ENCODE measurements at places on chromosomes 3 and 15. TPM values are rescaled to one million over a fixed set of nuclear protein-coding genes. Genes with fewer than 3 reads are reported as not detected.

DNA sequence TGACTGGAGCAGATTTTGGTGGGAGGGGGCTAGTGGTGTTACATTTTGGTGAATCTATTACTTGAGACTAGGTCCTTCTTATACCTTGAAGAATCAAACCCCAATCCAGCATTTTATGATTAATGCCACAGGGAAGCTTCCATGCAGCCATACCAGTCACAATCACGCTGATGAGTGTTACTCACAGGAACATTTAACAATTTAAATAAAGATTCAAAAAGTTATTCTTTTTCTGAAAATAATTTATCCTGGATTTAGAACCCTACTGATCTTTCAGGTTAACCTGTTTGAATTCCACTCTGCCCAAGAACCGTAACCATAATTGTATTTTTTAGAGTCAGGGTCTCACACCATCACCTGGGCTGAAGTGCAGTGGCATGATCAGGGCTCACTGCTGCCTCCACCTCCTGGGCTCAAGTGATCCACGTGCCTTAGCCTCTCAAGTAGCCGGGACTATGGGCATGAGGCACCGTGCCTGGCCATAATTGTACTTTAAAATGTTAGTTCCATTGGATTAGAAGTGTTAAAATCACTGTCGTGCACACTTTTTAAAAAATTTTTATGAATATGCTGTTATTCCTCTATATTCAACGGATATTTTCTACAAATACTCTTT lies 929 bp upstream of the MTMR10 start:
- no peaks in the 10 kb centered on the region for H3K36me3 ChIP-seq
- H3K27ac ChIP-seq = peak overlapping the region; percentile 76
- peak overlapping the region; percentile 76 for H3K4me3 ChIP-seq
- H3K27me3 ChIP-seq = no peaks in the 10 kb centered on the region

GRCh38 chr15:92870010-92870591 lies 30.0 kb upstream of the CHD2 start:
- no peak for DNase-seq
- H3K4me1 ChIP-seq = no peaks in the 10 kb centered on the region
- no peak overlapping the region for H3K27ac ChIP-seq
- H3K36me3 ChIP-seq = no peaks in the 10 kb centered on the region

MCTP2 gene
- 2.0 TPM for polyA plus RNA-seq

- H3K27ac ChIP-seq = no peak overlapping the region
- H3K36me3 ChIP-seq = no peaks in the 10 kb centered on the region
- no peaks in the 10 kb centered on the region for H3K27me3 ChIP-seq
- no peaks in the 10 kb centered on the region for H3K4me1 ChIP-seq
- no peak for DNase-seq
Observed at GRCh38 chr3:31004025-31004678, 109.7 kb upstream of the GADL1 start.

DNA sequence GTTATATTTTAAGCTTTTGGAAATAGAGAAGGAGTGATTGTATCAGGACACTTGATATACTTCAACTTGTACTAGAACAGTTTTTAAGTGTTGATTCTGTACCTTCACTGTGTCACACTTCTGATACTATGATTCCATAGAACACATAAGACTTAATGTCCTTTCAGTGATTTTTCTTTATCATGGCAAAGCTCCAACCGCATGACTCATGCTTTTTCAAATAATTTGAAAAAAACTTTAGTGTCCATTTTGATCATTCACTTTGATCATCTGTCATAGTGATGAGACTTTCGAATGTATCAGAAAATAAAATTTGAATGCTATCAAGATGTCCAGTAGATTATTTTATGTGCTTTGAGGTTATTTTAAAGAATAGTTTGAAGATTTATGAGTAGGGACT lies 32.0 kb downstream of the AP4E1 start:
- H3K4me3 ChIP-seq = no peak overlapping the region
- peaks cover 18% of the 10 kb centered on the region for H3K36me3 ChIP-seq
- H3K4me1 ChIP-seq = no peaks in the 10 kb centered on the region
- H3K27me3 ChIP-seq = no peaks in the 10 kb centered on the region
- DNase-seq = no peak
- no peak overlapping the region for H3K27ac ChIP-seq

SPATA12 gene
- not detected for polyA plus RNA-seq

GRCh38 chr3:9500108-9501050 lies 53.2 kb downstream of the LHFPL4 start:
- peaks cover 13% of the 10 kb centered on the region for H3K4me1 ChIP-seq
- no peak overlapping the region for H3K4me3 ChIP-seq
- peaks cover 17% of the 10 kb centered on the region for H3K27me3 ChIP-seq
- no peak overlapping the region for H3K27ac ChIP-seq

- H3K4me1 ChIP-seq = no peaks in the 10 kb centered on the region
- no peak overlapping the region for H3K4me3 ChIP-seq
- peak; percentile 38 for DNase-seq
- no peaks in the 10 kb centered on the region for H3K27me3 ChIP-seq
Observed at GRCh38 chr3:138180375-138181029, 5.8 kb upstream of the DBR1 start.

GRCh38 chr15:41780727-41781126 lies 6.4 kb downstream of the MAPKBP1 start:
- no peak for DNase-seq
- H3K36me3 ChIP-seq = no peaks in the 10 kb centered on the region
- H3K4me3 ChIP-seq = no peak overlapping the region
- H3K27me3 ChIP-seq = no peaks in the 10 kb centered on the region
- H3K27ac ChIP-seq = no peak overlapping the region
- H3K4me1 ChIP-seq = peaks cover 31% of the 10 kb centered on the region

CD96 gene
- polyA plus RNA-seq = 199 TPM

- no peaks in the 10 kb centered on the region for H3K27me3 ChIP-seq
- H3K4me1 ChIP-seq = no peaks in the 10 kb centered on the region
- no peaks in the 10 kb centered on the region for H3K36me3 ChIP-seq
- DNase-seq = no peak
Observed at GRCh38 chr3:87121856-87122255, 105.3 kb upstream of the CHMP2B start.

GRCh38 chr3:45579251-45579650 lies 15.3 kb upstream of the LIMD1 start:
- no peaks in the 10 kb centered on the region for H3K36me3 ChIP-seq
- no peak overlapping the region for H3K4me3 ChIP-seq
- no peaks in the 10 kb centered on the region for H3K27me3 ChIP-seq
- no peak for DNase-seq
- H3K27ac ChIP-seq = no peak overlapping the region

ALPK3 gene
- not detected for polyA plus RNA-seq

DNA sequence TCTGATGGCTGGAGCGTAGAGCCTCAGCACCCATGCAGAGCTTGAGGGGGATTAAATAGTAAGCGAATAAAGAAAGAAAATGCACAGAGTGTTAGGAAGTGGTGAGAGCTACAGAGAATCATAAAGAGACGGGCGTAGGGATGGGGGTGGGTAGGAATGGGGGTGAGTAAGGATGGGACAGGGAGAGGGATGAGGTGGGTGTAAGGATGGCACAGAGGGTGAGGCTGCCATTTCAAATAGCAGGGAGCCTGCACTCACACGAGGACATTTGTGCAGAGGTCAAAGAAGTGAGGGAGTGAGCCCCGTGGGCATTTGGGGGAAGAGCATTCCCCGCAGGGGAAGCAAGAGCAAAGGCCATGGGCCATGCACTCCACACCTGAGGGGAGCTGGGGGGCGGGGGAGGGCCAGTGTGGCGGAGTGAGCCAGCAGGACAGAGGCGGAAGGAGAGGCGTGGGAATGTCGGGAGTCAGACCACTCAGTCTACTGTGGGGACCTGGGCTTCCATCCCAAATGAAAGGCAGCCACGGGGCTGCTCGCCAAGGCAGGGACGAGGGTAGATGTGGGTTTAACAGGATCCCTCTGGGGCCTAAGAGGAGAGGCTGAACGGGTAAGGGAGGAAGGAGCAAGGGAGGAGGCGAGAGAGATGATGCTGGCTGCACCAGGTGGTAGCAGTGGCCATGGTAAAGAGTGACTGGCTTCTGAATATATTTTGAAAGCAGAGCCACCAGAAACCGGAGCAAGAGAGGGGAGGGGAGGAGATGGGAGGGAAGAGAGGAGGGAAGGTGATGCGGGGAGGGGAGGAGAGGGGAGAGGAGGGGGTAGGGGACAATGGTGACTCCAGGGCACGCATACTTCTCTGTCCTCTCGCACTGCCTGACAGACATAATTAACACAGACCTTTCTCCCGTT lies 35.2 kb upstream of the SLC6A6 start:
- H3K4me3 ChIP-seq = no peak overlapping the region
- no peaks in the 10 kb centered on the region for H3K4me1 ChIP-seq
- no peak overlapping the region for H3K27ac ChIP-seq
- no peaks in the 10 kb centered on the region for H3K36me3 ChIP-seq
- DNase-seq = no peak

MLF1 gene
- 6.5 TPM for polyA plus RNA-seq

GRCh38 chr3:58686847-58687246 lies 20.3 kb upstream of the FAM3D start:
- DNase-seq = no peak
- H3K27me3 ChIP-seq = no peaks in the 10 kb centered on the region
- H3K36me3 ChIP-seq = no peaks in the 10 kb centered on the region
- no peak overlapping the region for H3K27ac ChIP-seq

GRCh38 chr15:59294574-59295260 lies 78.0 kb downstream of the MYO1E start:
- H3K36me3 ChIP-seq = no peaks in the 10 kb centered on the region
- peaks cover 16% of the 10 kb centered on the region for H3K4me1 ChIP-seq
- no peak overlapping the region for H3K27ac ChIP-seq
- no peak overlapping the region for H3K4me3 ChIP-seq

GOLIM4 gene
- polyA plus RNA-seq = 0.44 TPM

DNA sequence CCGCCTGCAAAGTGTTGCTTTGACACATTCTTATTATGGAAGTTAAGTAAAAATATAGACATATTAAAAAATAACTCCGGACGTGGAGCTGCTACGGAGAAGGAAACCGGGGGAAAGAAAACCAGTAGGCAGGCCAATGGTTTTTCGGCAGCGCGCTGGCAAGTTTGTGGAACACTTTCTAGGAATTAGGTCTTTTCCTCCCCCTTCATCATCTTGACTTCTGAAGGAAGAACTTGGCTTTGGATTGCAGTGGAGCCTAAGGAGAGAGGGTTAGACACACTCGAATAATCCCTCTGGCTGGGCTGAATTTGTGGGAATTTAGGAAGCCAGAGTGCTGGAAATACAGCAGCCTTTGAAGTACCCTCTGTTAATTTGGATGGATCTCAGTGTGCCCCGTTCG lies 317 bp downstream of the ROBO2 start:
- no peak overlapping the region for H3K27ac ChIP-seq
- H3K36me3 ChIP-seq = no peaks in the 10 kb centered on the region
- H3K4me3 ChIP-seq = no peak overlapping the region
- DNase-seq = no peak

SERPINI2 gene
- polyA plus RNA-seq = not detected

DNA sequence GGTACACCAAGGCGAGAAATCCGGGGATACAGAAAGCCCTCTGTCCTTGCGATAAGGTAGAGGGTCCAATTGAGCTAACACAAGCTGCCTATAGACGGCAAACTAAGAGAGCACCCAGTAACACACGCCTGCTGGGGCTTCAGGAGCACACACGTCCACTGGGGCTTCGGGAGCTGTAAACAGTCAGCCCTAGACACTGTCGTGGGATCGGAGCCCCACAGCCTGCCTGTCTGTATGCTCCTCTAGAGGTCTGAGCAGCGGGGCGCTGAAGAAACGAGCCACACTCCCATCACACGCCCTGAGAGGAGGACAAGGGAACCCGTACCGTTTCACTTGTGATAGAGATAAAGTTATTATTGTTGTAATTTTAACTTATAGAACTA lies 486 bp downstream of the SAMMSON start:
- H3K36me3 ChIP-seq = no peaks in the 10 kb centered on the region
- no peak overlapping the region for H3K4me3 ChIP-seq
- DNase-seq = no peak
- no peaks in the 10 kb centered on the region for H3K27me3 ChIP-seq

COL6A6 gene
- polyA plus RNA-seq = not detected

- H3K4me3 ChIP-seq = no peak overlapping the region
- peaks cover 16% of the 10 kb centered on the region for H3K36me3 ChIP-seq
- H3K27ac ChIP-seq = no peak overlapping the region
- no peaks in the 10 kb centered on the region for H3K27me3 ChIP-seq
- no peak for DNase-seq
- H3K4me1 ChIP-seq = peaks cover 66% of the 10 kb centered on the region
Observed at GRCh38 chr3:141523615-141524375, 37.0 kb downstream of the RASA2 start.

- no peaks in the 10 kb centered on the region for H3K36me3 ChIP-seq
- DNase-seq = no peak
- no peak overlapping the region for H3K27ac ChIP-seq
- H3K4me1 ChIP-seq = no peaks in the 10 kb centered on the region
- H3K27me3 ChIP-seq = no peaks in the 10 kb centered on the region
Observed at GRCh38 chr3:156389449-156389950, 165.4 kb downstream of the SSR3 start.

DNA sequence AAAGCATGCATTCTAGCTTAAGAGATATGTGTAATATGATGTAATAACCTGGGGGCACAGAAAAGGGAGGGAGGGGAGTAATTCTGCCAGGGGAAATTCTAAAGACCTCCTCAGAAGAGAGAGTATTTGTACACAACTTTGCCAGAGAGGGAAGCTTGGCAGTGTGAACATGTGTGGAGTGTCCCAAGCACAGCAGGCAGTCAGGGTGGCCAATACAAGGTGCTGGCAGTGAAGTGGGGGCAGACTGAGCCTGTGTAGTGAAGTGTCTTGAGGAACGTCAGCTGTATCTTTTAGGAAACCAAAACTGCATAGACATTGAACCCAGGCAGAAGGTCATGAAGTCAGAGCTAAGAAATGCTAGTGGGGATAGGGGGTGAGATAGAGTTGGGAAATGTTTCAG lies 29.7 kb upstream of the TMEM42 start:
- H3K36me3 ChIP-seq = no peaks in the 10 kb centered on the region
- no peaks in the 10 kb centered on the region for H3K4me1 ChIP-seq
- no peaks in the 10 kb centered on the region for H3K27me3 ChIP-seq
- no peak for DNase-seq

ATP2C1 gene
- 12.0 TPM for polyA plus RNA-seq

POPDC2 gene
- polyA plus RNA-seq = 2.0 TPM

DNA sequence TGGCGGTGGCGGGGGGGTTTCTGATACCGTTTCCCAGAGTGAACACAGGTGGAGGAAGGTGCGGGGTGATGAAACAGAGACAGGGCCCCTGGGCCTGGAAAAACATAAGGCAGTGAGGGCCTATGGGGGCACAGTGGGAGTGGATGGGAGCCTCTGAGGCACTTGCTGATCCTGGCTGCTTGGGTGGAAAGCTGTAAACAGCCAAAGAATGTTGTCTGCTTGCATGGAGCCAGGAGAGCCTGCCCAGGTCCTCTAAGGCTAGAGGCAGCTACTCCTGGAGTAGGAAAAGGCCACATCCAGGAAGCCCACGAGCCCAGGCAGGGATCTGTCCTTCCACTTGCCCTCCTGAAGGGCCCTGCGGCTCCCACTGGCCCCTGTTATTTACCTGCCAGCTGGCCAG lies 2.9 kb upstream of the SEMA3B start:
- no peaks in the 10 kb centered on the region for H3K36me3 ChIP-seq
- no peak for DNase-seq
- no peak overlapping the region for H3K4me3 ChIP-seq
- no peaks in the 10 kb centered on the region for H3K27me3 ChIP-seq
- H3K4me1 ChIP-seq = no peaks in the 10 kb centered on the region
- H3K27ac ChIP-seq = no peak overlapping the region

- H3K36me3 ChIP-seq = no peaks in the 10 kb centered on the region
- no peak overlapping the region for H3K27ac ChIP-seq
- H3K4me3 ChIP-seq = no peak overlapping the region
- DNase-seq = no peak
- no peaks in the 10 kb centered on the region for H3K4me1 ChIP-seq
Observed at GRCh38 chr3:61741551-61741950, 180.2 kb downstream of the PTPRG start.

- peak; percentile 32 for DNase-seq
- H3K27ac ChIP-seq = no peak overlapping the region
- no peaks in the 10 kb centered on the region for H3K27me3 ChIP-seq
- no peak overlapping the region for H3K4me3 ChIP-seq
- no peaks in the 10 kb centered on the region for H3K36me3 ChIP-seq
Observed at GRCh38 chr3:179929091-179929529, 107.6 kb downstream of the PEX5L start.

Data from CD4-positive, alpha-beta memory T cell (primary cell).